ENCODE measurements at places on chromosomes 13 and 19.

DNA sequence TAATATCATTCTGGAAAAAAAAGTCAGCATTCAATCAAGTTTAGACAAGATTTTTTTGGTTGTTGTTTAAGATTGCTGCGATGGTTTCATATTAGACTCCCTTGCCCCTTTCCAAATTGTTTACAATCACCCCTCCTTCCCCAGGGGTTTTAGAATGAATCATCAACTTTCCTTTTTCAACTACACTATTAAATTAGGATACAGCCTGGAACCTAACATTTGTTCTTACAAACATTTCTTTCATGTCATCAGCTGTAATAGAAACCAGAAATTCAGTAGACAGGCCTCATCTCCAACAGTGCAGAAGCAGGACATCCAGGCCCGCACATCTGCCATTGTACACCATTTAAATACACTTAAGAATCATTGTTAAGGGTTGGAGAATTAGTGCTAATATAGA lies 44.4 kb upstream of the WDFY2 start:
- DNase-seq = peak; percentile 50

GRCh38 chr13:98544104-98544710 lies 32.7 kb downstream of the STK24 start:
- no peak for DNase-seq

DNA sequence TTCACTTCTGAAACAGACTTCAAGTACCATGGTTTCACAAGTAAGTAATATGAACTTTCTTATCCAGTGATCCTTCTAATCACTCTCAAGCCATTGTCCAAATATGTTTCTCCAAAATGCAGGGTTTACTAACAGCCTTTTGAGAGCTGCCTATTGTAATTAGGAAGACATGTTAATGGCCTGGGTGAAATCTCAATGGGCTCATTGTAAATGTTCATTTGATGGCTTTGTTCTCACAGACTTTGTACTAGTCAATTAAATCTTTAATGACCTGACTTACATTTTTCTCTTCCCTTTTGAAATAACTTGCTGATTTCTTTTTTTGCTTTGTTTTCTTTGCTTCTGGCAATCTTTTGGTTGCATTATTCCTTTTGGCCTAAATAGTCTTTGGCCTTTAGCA lies 444.8 kb downstream of the LIG4 start:
- no peak for DNase-seq

GRCh38 chr13:34570698-34571353 lies 371.2 kb upstream of the NBEA start:
- DNase-seq = no peak

DNA sequence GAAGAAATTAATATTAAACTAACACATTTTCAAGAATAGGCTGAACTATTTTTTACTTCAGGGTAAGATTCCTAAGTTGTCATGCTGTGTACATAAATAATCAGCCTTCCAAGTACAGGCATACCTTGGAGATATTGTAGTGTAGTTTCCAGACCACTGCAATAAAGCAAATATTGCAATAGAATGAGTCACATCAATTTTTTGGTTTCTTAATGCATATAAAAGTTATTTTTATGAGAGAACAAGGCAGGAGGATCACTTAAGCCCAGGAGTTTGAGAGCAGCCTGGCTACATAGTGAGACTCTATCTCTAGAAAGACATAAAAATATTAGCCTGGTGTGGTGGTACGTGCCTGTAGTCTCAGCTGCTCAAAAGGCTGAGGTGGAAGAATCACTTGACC lies 511.5 kb downstream of the UQCRFS1 start:
- peak; percentile 59 for DNase-seq

- DNase-seq = no peak
Measured at GRCh38 chr19:29579308-29579910, 26.7 kb upstream of the POP4 start.

DNA sequence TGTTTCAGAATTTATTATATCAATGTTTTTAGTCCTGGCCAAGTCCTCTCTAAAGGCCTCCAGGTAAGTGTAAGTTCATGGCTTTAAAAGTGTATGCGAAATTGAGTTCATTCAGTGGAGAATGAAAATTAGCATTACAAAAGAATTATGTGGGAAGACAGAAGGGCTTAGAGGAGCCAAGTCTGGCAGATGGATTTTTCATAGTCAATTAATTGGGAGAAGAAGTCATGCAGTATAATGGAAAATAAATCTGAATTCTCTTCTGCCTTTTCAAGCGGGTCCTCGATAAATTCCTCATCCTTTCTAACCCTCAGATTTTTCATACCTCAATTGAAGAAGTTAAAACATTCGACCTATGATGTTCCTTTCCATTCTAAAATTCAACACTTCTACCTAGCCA lies 394.2 kb downstream of the ITGBL1 start:
- DNase-seq = no peak

DNA sequence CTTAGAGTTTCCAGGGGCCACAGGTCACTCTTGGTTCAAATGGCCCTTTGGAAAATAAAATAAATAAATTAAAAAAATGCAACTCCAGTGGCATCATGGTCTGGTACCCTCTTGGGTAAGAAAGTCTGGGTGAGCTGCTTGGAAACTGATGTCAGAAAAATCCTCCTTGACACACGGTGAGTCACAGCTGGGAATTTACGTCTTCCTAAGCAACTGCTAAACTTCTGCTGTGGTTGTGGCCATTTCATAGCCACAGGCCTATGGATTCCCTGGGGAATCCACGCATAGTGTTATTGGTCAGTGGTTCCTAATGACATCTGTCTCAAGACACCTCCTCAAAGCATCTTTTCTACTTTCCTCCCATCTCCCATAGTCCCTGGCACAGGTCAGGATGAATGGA lies 220.8 kb downstream of the COG6 start:
- DNase-seq = peak; percentile 89

GRCh38 chr13:108020027-108020426 lies 195.3 kb downstream of the LIG4 start:
- DNase-seq = no peak

- DNase-seq = no peak
Measured at GRCh38 chr19:29525901-29526729, at the start of gene VSTM2B. TSS of gene VSTM2B (plus strand) at chr19:29525994. CDS start at chr19:29526584, 590 bp downstream.

- no peak for DNase-seq
Measured at GRCh38 chr13:30802501-30802900, 67.2 kb downstream of the ALOX5AP start.

DNA sequence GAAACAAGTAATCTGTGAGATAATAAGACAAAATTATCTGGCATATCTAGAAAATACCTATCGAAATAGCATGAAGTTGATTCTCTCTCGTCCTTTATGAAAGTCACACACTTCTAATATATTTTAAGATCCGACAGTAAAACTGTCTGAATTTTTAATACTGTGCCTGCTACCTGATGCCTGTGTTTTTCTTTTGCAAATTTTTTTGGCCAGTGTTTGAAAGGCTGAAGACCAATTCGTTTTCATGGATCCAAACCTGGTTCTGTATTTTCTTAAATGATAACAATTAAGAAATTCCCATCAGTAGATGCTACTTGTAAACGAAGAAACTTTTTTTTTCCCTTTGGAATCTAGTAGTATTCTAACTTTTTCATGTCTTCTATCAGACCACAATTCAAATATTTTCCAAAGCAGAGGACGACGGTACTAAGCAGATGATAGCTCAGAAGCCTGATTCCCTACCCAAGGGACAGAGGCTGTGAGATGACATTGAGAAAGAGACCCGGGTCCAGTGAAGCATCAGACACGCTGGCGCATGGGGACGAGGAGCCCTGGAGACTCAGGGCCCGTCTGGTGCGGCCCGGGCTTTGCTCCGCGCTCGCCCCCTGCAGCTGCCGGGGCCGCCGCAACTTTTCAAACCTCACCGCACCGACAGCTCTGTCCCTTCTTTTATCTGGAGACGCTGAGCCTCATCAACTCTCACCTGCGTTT lies 49.5 kb upstream of the PABPC3 start:
- no peak for DNase-seq

DNA sequence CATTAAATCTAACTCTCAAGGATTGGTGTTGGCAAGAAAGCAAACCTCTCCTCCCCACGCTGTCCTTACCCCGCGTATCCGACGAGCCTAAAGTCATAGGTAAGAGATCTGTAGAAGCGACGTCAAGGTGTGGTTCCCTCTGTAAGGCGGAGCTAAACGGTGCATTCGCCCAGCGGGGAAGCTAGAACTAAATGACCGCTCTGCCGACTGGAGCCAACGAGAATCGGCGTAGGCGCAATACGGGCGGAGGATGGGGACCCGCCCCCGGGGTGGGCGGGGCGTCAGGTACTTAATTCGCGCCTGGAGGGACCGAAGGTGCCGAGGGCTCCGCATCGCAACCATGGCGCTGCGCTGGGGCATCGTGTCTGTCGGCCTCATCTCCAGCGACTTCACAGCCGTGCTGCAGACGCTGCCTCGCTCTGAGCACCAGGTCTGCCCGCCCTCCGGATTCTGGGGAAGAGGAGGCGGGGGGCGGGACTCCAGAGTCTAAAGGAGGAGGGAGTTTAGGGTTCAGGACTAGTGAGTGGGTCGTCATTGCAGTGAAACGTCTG lies at the start of gene DHDH:
TSS of gene DHDH (plus strand) at position 318 of the 551 bp plus-strand sequence. CDS start at position 341, 23 bp downstream.
- DNase-seq = peak; percentile 30

DNA sequence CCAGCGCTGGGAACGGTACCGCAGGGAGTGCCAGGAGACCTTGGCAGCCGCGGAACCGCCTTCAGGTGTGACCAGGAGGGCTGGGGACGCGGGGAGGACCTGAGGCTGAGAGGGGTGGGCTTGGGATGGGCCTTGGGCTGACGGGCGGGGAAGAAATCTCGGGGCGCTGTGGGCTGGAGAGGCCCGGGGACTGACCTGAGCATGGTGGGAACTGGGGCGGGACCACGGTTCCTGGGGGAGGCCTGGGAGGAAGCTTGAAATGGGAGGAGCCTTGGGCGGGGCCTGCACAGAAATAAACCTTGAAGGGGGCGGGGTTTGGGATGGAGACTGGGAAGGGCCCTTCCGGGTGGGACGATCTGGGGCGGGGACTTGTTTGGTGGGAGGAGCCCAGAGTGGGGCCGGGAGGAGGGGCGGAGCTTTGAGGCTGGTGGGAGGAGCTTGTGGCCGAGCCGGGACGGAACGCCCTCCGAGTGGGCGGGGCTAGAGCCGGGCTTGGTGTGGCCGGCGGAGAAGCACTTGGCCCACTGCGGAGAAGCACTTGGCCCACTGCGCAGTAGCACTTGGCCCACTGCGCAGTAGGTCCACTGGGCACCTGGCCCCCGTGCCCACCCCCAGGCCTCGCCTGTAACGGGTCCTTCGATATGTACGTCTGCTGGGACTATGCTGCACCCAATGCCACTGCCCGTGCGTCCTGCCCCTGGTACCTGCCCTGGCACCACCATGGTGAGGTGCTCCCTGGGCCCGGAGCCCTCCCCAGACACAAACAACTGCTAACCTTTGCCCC lies 2.8 kb downstream of the GIPR start:
- peak; percentile 53 for DNase-seq

DNA sequence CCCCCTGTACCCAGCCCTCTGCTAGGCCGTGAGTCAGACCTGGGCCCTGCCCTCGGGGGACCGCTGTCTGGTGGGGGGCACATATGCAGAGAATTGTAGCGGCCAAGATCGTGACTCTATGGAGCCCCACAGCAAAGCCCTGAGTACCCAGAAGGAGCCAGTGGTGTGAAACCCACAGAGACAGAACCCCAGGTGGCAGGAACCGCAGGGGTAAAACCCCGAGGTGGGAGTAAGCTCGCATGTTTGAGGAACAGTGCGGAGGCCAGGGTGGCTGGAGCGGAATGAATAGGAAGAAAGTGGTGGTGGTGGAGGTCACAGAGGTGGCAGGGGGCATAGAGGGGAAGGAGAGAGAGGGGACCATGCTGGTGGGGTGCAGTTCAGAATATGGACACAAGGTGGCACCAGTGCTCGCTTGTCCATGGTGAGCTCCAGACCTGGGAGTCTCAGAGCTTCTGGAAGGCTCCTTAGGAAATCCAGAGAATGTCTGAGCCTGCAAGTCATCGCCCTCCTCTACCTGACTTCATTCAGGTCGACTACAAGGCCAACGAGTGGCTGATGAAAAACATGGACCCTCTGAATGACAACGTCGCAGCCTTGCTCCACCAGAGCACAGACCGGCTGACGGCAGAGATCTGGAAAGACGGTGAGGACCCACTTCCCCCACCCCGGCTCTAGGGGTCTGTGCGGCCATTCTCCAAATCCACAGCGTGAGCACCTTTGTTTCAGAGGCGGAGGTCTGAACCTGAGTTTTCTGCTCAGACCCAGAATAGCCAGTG lies 48.9 kb downstream of the MYH14 start:
- DNase-seq = no peak

- DNase-seq = peak; percentile 70
Measured at GRCh38 chr13:46615888-46616531, 63.0 kb downstream of the LRCH1 start.

DNA sequence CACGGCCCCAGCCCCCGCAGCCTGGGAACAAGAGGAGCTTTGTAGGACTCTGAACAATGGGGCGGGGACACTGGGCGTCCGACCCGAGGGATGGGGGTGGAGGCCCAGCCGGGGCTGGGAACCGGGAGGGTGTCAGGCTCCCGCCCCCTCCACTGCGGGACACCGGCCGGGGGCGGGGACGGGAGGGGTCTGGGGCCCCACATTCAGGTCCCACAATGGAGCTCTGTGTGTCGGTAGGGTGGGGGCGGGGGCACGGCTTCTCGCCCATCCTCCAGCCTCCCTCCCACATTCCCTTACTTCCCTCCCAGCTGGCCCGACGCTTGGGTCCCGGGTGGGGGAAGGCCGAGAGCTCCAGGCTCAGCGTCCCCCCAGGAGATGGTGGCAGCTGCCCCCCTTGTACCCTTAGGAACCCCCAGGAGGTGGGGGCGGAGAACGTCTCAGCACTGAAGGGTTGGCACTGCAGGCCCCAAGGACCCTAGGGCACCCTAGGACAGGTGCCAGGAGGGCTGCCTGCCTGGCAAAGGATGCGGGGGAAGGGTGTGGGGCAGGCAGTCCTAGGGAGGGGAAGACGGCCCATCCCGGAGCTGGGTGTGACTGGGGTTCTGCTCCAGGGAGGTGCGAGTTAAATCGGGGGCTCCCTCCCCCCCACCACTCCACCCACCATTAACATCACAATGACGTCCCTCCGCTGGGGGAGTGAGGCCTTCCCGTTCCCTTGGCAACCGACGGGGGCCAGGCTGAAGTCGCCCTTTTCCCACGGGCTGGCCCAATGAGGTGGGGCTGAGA lies 5.3 kb downstream of the TTYH1 start:
- no peak for DNase-seq

GRCh38 chr13:40206241-40207000 lies 460.0 kb downstream of the FOXO1 start:
- DNase-seq = peak; percentile 80

DNA sequence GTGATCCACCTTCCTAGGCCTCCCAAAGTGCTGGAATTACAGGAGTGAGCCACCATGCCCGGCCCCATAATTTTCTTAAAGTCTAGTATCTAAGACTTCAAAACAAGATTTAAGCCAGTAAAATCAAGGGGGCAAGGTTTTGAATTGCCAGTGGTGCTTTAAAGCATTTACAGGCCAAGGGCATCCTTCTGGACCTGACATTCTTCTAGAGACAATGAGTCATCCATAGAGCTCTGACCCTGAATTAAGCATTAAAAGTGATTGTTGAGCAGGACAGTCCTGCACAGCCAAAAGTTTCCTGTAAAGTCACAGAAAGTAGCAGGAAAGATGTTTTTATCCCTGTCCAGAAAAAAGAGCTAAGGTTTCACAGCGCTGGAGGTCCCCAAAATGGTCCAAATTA lies 50.9 kb upstream of the ATP12A start:
- no peak for DNase-seq
